ENCODE measurements at places on chromosomes 16 and 17.

- H3K4me1 ChIP-seq = peaks cover 55% of the 10 kb centered on the region
- no peak for DNase-seq
- H3K27me3 ChIP-seq = no peaks in the 10 kb centered on the region
- peaks cover 53% of the 10 kb centered on the region for H3K36me3 ChIP-seq
- H3K4me3 ChIP-seq = peak overlapping the region; percentile 90
- H3K27ac ChIP-seq = peak overlapping the region; percentile 92
Measured at GRCh38 chr17:76268991-76269981, 4.1 kb downstream of the UBALD2 start.

DNA sequence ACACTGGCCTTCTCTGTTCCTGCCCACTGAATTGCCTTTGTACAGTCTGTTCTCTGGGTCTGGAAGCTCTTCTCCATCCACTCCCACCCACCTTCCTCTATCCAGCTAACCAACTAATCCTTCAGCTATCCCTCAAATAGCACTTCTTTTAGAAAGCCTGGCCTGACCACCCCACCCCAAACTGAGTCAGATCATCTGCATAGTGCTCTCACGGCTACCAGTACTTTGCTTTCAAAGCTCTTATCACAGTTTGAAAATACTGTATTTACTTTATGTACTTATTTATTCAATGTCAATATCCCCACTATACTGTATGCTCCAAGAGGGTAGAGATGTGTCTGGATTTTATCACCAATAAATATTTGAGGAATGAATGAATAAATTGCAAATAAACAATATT, 4.5 kb upstream of the CLDN7 start:
- peaks cover 18% of the 10 kb centered on the region for H3K4me1 ChIP-seq
- peaks cover 44% of the 10 kb centered on the region for H3K27me3 ChIP-seq
- H3K4me3 ChIP-seq = no peak overlapping the region
- DNase-seq = no peak

GRCh38 chr17:72421128-72422092, 300.6 kb downstream of the SOX9 start:
- H3K4me3 ChIP-seq = no peak overlapping the region
- peaks cover 23% of the 10 kb centered on the region for H3K27me3 ChIP-seq
- no peaks in the 10 kb centered on the region for H3K4me1 ChIP-seq
- peaks cover 1% of the 10 kb centered on the region for H3K36me3 ChIP-seq

DNA sequence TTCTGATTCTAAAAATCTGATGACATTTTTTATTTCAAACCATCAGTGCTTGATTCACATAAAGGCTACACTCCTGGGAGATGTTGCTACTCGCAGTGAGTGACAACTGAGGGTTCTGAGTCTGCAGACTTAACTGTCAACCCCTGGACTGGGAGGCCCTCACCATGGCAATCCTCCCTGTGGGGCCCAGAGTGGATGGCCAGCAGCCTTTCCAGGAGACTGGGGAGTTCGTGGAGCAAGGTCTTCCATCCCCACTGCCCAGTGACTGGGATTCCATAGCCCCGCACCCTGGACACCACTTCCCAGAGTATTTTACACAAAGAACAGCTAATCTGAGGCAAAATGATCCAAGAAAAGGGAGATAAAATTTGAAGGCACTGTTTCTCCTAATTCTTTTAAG, 59.3 kb downstream of the CREBBP start:
- H3K36me3 ChIP-seq = peaks cover 10% of the 10 kb centered on the region
- H3K4me3 ChIP-seq = no peak overlapping the region
- H3K27me3 ChIP-seq = no peaks in the 10 kb centered on the region
- DNase-seq = no peak
- H3K4me1 ChIP-seq = peaks cover 92% of the 10 kb centered on the region
- no peak overlapping the region for H3K27ac ChIP-seq

GRCh38 chr16:86338403-86339115, 171.8 kb upstream of the FOXF1 start:
- H3K36me3 ChIP-seq = no peaks in the 10 kb centered on the region
- no peak overlapping the region for H3K4me3 ChIP-seq
- peak overlapping the region; percentile 66 for H3K27ac ChIP-seq
- no peak for DNase-seq

DNA sequence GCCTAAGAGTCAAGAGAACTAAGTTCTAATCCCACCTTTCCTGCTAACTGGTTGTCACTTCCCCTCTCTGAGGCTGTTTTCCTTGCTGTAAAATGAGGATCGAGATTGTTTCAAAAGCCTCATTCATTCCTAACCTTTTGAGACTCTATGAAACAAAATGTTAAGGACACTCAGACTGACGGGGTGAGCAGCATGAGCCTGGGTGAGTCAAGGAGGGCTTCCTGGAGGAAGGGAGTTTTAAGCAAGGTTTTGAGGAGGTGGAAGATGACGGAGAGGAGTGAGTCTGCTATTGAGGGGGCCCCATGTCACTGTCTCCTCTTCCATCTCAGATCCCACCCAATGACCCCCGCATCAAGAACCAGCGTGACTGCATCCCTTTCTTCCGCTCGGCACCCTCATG, 4.1 kb downstream of the EPX start:
- DNase-seq = no peak
- peaks cover 8% of the 10 kb centered on the region for H3K4me1 ChIP-seq

DNA sequence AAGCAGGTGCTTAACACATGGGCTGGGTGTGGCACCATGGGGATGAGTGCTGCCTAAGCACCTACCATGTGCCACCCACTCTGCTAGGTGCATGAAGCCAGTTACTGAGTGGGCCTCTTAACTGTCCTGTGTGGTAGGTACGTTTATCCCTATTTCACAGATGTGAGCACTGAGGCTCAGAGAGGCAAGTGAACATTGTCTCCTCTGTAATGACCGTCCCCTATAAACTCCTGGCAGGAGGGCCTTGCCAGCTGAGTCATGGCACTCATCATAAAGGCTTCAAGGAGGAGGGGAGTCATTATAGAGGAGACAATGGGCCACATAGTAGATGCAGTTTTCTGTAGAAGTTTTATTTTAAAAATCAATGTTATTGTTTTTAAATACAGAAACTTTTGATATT, 79.1 kb downstream of the RAB11FIP4 start:
- H3K27me3 ChIP-seq = peaks cover 22% of the 10 kb centered on the region
- H3K4me3 ChIP-seq = no peak overlapping the region
- no peaks in the 10 kb centered on the region for H3K36me3 ChIP-seq

- peak overlapping the region; percentile 4 for H3K4me3 ChIP-seq
- no peak for DNase-seq
- no peak overlapping the region for H3K27ac ChIP-seq
- H3K36me3 ChIP-seq = peaks cover 17% of the 10 kb centered on the region
- H3K27me3 ChIP-seq = peaks cover 91% of the 10 kb centered on the region
- peaks cover 28% of the 10 kb centered on the region for H3K4me1 ChIP-seq
Measured at GRCh38 chr17:48592057-48592514, 1.5 kb downstream of the HOXB5 start.

- H3K27ac ChIP-seq = no peak overlapping the region
- DNase-seq = no peak
- no peak overlapping the region for H3K4me3 ChIP-seq
Measured at GRCh38 chr17:82225368-82226029, 3.3 kb upstream of the SLC16A3 start.

- H3K4me1 ChIP-seq = no peaks in the 10 kb centered on the region
- DNase-seq = no peak
- H3K27ac ChIP-seq = no peak overlapping the region
- no peaks in the 10 kb centered on the region for H3K36me3 ChIP-seq
- no peak overlapping the region for H3K4me3 ChIP-seq
Measured at GRCh38 chr17:1695365-1695764, 10.7 kb upstream of the PRPF8 start.

- DNase-seq = no peak
- no peaks in the 10 kb centered on the region for H3K27me3 ChIP-seq
- no peak overlapping the region for H3K27ac ChIP-seq
- no peaks in the 10 kb centered on the region for H3K36me3 ChIP-seq
- no peaks in the 10 kb centered on the region for H3K4me1 ChIP-seq
- H3K4me3 ChIP-seq = no peak overlapping the region
Measured at GRCh38 chr17:71232801-71233559, 887.8 kb upstream of the SOX9 start.

GRCh38 chr17:57097832-57098421, 12.9 kb downstream of the AKAP1 start:
- H3K4me1 ChIP-seq = peaks cover 24% of the 10 kb centered on the region
- H3K27me3 ChIP-seq = no peaks in the 10 kb centered on the region
- peaks cover 1% of the 10 kb centered on the region for H3K36me3 ChIP-seq
- no peak for DNase-seq

DNA sequence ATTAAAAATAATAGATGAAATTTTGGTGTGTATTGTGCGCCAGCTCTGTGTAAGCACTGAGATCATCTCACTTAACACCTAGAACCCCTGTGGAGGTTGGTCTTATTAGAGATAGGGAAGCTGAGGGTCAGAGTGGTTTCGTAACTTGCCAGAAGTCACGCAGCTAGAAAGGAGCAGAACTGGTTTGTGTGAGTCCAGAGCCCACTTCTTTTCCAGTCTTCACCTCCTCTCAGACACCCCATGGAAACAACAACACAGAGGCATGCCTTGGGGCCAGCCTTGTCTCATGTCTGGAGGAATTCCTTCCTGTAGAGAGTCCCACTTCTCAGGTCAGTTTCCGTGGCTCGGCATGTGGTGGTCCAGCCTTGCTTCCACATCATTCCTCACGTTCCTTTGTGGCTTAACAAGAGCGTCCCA, 16.5 kb downstream of the YPEL2 start:
- no peaks in the 10 kb centered on the region for H3K27me3 ChIP-seq
- H3K27ac ChIP-seq = no peak overlapping the region
- peaks cover 7% of the 10 kb centered on the region for H3K36me3 ChIP-seq
- H3K4me3 ChIP-seq = no peak overlapping the region

DNA sequence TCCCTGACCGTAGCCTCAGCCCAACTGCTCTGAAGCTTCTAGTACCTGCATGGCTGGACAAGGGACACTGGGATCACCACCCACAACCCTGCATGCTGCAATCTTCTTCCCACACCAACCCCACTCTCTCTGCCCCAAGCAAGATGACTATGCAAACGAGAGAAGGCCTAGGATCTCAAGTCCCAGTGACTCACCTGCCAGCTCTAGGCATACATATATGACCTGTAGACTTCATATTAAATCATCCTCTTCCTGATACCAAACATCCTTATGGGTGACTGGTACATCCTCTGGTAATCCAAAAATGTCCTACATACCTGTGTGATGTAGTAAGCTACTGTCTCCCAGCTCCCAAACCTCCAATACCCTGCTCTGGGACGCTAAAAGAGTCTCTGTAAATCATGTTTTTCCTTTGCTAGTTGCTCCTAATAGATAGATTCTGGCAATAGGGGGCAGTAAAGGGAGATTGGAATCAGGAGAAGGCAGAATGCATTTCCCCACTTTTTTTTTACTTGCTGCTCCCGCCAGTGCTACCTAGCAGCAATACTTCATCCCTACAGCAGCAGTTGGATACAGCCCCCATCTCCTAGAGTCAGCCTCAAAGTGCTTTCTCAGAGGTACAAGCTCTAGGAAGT, 43.4 kb upstream of the SOX9 start:
- no peak overlapping the region for H3K4me3 ChIP-seq
- no peaks in the 10 kb centered on the region for H3K27me3 ChIP-seq
- H3K4me1 ChIP-seq = no peaks in the 10 kb centered on the region
- H3K36me3 ChIP-seq = peaks cover 2% of the 10 kb centered on the region

DNA sequence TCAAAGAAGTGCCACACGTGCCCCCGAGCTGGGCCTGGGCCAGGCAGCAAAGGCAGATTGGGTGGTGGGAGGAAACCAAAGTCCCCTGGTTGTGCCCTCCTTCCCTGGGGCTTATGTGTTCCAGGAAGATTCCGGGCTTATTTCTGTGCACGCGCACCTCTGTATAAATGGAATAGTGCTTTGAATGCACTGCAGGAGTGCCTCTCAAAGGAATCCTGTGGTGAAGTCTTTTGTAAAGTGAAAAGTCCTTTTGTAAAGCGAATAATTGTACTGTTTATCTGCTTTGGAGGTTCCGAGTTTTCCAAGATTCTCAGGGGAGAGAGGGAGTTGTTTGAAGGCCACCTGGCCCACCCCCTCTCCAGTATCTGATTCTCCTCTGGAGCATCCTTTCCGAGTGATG, 26.8 kb downstream of the C17orf75 start:
- H3K4me1 ChIP-seq = peaks cover 4% of the 10 kb centered on the region
- H3K27me3 ChIP-seq = peaks cover 10% of the 10 kb centered on the region
- H3K36me3 ChIP-seq = no peaks in the 10 kb centered on the region
- H3K27ac ChIP-seq = no peak overlapping the region
- no peak for DNase-seq

- no peaks in the 10 kb centered on the region for H3K27me3 ChIP-seq
- no peak for DNase-seq
- H3K4me3 ChIP-seq = no peak overlapping the region
- peak overlapping the region; percentile 14 for H3K27ac ChIP-seq
Measured at GRCh38 chr16:10957771-10958482, 13.6 kb downstream of the CLEC16A start.

DNA sequence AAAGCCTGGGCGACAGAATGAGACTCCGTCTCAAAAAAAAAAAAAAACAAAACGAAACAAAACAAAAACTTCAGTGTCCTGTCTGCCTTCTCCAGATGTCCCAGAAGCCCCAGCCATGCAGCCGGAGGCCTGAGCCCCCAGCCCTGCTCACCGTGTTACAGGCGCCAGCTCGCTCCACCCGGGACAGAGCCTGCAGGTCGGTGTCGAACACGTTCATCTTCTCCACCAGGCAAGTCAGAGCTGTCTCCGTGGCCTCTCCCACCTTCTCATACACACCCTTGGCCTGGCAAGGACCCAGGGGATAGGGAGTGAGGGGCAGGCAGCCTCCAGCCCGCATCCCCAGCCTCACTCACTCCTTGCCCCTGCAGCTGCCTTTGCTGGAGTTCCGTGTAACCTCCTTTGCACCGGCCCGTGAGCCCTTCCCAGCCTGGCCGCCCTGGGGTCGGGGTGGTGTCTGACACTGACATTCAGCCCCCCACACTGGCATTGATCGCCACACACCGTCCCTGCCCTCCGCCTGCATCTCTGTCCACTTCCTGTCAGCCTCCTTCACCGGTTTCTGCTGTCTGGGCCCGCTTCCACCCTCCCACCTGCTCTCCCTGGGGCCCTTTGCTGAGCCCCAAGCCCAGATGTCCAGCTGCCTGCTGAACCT, 20.9 kb downstream of the ATP2A3 start:
- H3K27me3 ChIP-seq = no peaks in the 10 kb centered on the region
- peaks cover 63% of the 10 kb centered on the region for H3K36me3 ChIP-seq
- no peak overlapping the region for H3K27ac ChIP-seq
- no peak for DNase-seq

GRCh38 chr17:78944956-78945355, 19.8 kb upstream of the TIMP2 start:
- H3K27me3 ChIP-seq = peaks cover 29% of the 10 kb centered on the region
- H3K4me1 ChIP-seq = no peaks in the 10 kb centered on the region
- H3K36me3 ChIP-seq = peaks cover 2% of the 10 kb centered on the region
- DNase-seq = no peak

Data from central memory CD8-positive, alpha-beta T cell (primary cell).